GM23248 (cell line): ENCODE measurements at places on chromosomes 11 and 22. TPM values are rescaled to one million over a fixed set of nuclear protein-coding genes. Genes with fewer than 3 reads are reported as not detected.

DNA sequence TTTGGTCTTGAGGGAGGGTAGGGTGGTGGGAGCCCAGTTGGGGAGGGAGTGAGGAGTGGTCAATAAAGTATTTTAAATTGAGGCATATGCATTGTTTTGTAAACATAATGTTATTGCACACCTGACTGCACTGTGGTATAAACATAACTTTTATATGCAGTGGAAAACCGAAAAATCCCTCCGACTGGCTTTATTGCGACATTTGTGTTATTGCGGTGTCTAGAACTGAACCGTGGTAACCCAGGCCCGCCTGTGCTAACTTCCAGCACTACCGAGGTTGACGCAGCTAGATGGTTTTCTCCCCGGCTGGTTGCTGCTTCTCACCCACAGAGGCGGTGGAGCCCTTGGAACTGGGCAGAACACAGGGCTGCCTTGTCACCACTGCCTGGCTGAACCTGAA, 7.6 kb upstream of the RNH1 start:
- DNase-seq = no peak

DNA sequence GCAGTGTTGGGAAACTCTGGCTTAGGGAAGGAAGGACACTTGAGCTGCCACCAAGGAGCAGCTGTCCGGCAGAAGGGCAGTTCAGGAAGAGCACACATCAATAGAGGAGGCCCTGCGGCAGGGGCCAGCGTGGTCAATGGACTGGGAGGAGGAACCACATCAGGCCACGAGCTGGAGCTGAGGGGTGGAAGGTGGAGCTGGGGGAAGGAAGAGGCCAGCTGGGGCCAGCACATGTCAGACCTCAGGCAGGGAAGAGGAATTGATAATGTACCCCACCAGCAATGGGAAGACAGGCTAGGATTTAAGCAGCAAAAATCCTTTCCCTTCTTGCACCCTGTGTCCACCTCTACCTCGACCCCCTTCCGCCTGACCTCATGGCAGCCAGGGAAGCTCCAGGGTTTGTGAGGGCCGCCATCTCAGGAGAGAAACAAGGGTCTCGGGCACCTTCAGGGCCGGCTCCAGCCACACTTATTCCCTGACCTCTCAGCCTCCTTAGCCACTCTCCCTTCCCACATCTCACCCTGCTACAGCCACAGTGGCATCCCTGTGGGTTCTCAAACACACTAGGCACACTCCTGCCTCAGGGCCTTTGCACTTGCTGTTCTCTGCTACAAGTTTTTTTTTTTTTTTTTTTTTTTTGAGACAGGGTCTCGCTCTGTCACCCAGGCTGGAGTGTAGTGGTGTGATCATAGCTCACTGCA, 157.8 kb upstream of the GRK3 start:
- DNase-seq = no peak

GRCh38 chr11:107598225-107599139, 7.5 kb downstream of the ELMOD1 start:
- DNase-seq = peak; percentile 54

GRCh38 chr11:94084164-94084563, 44.5 kb upstream of the PANX1 start:
- DNase-seq = no peak

Gene TMX2
- 68.5 and 88.1 TPM in 2 replicates for total RNA-seq
